ENCODE measurements at places on chromosomes 13 and 19.

DNA sequence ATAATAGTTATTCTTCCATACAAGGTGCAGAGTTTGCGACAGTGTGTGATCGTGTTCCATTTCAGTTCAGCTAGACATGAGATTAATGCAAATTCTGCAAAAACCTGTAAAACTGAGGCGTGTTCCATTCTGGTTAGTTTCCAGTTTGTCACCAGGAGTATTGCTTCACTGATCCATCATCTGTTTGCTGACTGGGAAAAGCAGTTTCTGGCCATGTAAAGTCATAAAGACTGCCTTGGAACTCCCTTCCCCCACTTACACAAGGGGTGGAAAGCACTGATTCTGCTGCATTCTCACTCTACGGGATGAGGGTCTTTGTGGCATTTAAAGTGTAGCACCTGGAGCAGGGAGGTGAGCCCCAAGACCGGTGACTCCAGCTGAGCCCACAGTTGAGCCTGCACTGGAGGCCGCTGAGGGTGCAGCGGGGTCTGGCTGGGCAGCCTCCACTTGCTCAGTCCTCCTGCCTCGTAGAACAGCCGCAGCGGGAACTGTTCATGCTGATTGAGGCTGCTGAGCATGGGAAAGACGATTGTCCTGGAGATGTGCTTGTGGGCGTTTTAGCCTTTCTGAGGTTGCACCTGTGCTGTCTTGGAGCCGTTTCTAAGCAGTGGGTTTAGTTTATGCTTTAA is 2.0 kb downstream of the ZNF57 start:
- peak; percentile 54 for DNase-seq

- DNase-seq: no peak
Measured at GRCh38 chr13:98746968-98747367, 5.5 kb downstream of the SLC15A1 start.

DNA sequence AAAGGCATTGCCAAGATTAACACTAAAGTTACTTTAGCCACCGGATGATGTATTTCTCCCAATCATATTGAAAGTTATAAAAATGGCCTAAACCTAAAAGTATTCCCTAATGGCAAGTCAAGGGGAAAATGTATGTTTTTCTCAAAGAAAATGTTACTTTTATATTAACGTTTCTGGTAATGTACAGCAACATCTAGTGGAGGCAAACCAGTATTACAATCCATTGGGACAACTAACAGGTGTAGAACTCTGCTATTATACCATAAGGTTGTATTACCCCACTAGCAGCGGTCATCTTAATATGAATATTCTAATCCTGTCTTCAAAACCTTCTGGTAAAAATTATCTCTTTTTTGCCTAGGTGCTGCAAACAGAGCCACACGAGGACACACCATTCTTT is 69.2 kb downstream of the ZNF100 start:
- no peak for DNase-seq

DNA sequence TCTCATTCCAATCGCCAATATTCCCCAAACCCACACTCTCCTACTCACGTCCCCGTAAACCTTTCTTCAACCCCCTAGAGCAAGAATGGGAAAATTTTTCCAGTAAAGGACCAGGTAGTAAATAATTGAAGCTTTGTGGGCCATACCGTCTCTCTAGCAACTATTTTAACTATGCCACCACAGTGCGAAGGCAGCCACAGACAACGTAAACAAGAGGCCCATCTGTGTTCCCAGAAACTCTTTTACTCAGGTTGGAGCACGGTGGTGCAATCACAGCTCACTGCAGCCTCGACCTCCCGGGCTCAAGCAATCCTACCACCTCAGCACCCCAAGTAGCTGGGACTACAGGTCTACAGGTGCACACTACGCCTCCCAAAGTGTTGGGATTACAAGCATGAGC is 3.0 kb downstream of the DPRX start:
- no peak for DNase-seq

- no peak for DNase-seq
Measured at GRCh38 chr13:43388282-43389034, 365.1 kb downstream of the DNAJC15 start.

DNA sequence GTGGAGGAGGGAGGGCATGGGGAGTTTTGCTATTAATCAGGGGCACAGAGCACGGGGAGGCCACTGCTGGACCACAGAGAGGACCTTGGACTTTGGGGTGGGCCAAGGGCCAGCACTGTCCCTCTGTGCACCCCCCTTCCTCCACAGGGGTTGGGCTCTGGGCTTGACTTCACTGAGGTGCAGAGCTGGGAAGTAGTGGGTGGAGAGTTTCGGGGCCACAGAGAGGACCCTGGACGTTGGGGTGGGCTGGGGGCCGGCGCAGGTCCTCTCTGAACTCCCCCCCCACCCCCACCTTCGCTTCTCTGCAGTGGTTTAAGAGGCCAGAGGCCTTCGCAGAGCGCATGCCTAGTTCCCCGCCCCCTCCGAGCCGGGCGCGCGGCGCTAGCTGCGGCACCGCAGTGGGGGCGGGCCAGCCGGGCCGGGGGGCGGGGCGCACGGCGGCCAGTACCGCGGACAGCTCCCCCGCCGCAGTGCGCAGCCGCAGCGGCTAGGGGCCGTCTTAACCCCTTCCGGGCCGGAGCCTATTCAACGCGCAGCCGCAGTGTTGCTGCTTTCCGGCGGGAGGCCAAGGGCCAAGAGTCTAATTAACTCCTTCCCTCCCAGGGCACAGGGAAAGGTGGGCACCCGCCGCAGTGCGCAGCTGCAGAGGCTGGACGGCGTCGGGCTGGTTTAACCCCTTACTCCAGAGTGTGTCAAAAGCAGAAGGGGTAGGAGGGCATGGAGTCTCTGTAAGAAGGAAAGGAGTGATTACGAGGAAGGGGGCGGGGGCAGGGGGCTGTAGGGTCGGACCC is 3.7 kb downstream of the KCNC3 start:
- peak; percentile 79 for DNase-seq

DNA sequence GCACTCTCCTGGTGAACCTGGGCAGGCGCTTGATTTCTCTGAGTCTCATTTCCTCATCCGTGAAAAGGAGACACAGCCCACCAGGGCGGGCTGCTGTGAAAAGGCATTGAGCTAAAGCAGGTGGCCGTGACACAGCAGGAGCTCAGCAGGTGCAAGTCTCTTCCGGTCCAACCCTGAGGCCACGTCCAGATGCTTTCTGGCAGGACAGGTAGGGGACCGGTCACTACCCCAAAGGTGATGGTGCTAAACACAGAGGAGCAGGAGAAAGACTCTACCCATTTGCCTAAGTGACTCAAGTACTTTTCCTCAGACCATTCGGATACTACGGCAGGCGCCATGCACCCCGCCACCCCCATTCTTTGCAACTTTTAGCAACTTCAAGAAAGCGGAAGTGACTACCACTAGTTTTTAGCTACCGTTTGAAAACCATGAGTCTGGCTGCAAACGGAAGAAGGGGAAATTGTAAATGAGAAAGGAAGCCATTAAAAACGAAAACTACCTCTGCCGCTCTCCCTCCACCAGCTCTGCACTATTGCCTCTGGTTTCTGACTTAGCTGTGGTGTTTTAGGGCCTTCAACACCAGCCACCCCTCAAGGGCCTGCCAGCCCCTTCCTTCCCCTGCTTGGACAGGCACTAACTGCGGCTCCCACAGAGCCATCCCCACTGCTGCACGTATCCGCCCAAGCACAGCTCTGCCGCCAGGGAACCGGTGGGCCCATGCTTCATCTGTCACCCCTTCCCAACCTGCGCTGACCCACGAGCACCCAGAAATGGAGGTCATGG is 4.8 kb downstream of the PPP6R1 start:
- no peak for DNase-seq

DNA sequence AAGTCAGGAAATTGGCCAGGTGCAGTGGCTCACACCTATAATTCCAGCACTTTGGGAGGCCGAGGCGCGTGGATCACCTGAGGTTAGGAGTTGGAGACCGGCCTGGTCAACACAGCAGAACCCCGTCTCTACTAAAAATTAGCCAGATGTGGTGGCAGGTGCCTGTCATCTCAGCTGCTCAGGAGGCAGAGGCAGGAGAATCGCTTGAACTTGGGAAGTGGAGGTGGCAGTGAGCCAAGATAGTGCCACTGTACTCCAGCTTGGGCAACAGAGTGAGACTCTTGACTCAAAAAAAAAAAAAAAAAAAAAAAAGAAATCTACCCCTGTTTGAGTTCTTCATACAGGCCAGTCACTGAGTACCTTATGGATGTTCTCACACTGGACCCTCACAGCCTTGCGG is 42.0 kb downstream of the SLC15A1 start:
- DNase-seq: no peak

GRCh38 chr19:11530432-11530831 is 1.5 kb upstream of the ECSIT start:
- no peak for DNase-seq

GRCh38 chr13:110129076-110129475 is 177.9 kb downstream of the COL4A1 start:
- DNase-seq: no peak

DNA sequence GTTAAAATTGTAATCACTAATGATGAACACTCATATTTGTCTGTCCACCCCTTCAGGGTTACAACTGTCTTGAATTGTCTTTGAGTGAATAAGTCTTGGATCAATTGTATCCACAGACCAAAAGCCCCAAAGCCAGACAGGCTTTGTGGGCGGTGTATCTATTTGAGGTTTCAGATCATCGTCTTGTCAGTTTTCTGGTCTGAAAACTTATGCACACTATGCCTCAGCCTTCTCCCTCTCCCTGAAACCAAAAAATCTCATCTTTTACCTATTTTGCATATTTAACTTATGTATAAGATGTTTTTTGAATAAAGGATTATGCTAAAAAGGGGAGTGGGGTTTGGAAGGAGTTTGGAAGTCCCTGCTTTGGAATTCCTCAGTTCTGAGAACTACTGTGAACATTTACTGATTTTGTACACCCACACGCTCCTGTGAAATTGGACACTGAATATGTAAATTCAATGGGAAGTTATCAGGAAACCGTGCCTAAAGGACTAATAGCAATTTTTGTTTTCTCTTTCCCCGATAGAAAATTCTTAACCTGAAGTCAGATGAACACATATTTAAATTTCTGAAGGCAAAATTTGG is 52.1 kb downstream of the DPY19L3 start:
- no peak for DNase-seq

DNA sequence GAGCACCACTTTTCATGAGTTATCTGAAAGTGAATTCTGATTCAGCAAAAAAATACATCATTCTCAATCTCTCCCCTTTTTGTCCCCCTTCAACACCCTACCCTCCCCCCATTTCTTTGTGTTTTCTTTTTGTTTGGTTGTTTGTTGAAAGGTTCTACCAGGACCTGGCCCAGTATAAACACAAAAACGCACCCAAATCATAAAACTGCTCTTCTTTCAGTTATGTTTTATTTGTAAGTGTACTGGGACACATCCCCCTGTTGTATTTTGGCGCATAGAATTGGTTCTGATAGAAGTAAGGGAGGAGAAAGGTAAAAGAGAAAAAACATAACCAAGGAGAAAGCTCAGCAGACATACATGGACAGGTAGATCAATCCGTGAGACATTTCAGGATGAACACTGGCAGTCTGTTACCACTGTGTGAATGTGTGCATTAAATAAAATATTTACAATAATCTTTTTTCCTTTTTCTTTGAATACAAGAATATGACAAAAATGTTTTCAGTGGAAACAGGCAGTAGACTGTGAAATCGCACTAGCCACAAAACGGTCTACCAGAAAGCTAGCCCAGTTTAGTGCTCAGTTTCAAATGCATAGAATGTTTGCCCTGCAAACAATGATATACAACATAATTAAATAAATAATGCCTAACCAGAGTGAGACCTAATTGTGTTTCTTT is 4.2 kb downstream of the POU4F1 start:
- DNase-seq: no peak

- DNase-seq: no peak
Measured at GRCh38 chr19:10699650-10700335, 1.4 kb upstream of the QTRT1 start.

DNA sequence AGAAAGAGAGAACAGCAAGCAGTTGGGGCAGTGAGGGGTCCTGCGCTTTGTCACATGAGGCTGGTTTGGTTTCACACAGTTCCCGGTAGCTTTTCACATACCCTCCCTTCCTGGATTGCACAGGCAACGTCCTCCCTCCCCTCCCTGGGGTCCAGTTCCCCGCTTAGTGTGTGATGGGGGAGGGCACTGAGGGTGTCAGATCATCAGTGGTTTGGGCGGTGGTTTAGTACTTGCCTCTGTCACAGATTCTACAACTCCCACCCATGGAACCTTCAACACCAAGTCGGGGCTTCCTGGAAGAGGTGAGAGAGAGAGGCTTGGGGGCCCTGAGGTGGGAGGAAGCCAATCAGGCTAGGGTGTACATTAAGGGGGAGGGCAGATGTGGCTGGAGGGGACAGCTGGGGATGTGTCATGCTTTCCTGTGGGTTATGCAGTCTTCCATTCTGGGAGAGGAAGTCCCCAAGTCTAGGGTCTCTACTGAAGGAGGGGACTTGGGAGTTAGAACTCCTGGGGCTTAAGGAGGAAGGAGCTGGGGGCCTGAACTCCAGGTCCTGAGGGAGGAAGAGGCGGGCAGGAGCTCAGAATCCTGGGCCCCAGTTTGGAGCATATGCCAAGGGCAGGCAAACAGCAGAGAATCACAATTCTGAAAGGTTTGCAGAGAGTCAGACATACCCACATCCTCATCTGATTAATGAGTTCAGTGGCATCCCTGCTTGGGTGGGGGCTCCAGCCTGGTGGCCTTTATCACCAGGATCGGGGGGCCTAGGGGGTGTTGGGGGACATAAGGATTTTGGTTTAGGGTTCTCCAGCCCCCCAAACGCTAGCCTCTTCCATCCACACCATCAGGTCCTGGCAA is at the start of gene NKG7:
NKG7 (minus strand) TSS at position 6 of the 856 bp plus-strand sequence. CDS start 119 bp downstream, outside the sequence.
- DNase-seq: no peak

DNA sequence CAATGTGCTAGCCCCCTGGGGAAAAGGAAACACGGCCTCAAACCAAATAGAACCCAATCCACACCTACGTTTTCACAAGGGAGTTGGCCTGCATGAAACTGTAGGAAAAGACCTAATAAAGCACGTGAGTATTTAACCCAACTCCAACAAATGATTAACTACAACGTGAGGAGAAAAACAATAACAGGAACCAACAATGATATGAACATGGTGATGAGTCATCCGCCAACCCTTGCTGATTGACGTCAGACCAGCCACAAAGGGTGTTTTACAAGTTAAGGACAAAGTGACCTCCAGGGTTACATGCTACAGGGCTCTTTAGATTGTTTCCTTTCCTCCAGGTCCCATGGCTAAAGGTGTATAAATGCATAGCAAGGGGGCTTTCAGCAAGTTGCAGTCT is 460.5 kb downstream of the COG6 start:
- no peak for DNase-seq

- DNase-seq: no peak
Measured at GRCh38 chr13:79936368-79937136, 404.4 kb downstream of the SPRY2 start.

- no peak for DNase-seq
Measured at GRCh38 chr13:60169239-60170031, 5.7 kb upstream of the DIAPH3 start.

DNA sequence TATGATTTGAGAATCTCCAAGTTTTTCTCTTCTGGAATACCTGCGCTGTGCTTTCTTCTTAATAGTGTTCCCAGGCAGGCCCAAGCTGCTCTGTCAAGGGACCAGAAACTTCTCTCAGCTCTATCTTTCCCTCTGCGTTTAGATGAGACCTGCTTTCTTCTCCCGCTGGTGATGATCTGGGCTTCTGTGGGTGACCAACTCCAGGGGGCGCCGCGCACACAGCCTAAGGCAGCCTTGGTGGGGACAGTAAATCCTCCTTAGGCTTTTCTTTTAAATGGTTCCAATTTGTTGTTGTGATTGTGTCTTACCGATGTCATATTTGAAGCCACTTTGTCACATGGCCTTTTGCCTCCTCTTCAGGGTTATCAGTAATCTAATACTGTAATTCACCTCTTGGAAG is 439.4 kb upstream of the KLF12 start:
- no peak for DNase-seq

- DNase-seq: no peak
Measured at GRCh38 chr13:51607165-51607564, 22.9 kb downstream of the WDFY2 start.
